ENCODE measurements at places on chromosomes 1 and 21.

DNA sequence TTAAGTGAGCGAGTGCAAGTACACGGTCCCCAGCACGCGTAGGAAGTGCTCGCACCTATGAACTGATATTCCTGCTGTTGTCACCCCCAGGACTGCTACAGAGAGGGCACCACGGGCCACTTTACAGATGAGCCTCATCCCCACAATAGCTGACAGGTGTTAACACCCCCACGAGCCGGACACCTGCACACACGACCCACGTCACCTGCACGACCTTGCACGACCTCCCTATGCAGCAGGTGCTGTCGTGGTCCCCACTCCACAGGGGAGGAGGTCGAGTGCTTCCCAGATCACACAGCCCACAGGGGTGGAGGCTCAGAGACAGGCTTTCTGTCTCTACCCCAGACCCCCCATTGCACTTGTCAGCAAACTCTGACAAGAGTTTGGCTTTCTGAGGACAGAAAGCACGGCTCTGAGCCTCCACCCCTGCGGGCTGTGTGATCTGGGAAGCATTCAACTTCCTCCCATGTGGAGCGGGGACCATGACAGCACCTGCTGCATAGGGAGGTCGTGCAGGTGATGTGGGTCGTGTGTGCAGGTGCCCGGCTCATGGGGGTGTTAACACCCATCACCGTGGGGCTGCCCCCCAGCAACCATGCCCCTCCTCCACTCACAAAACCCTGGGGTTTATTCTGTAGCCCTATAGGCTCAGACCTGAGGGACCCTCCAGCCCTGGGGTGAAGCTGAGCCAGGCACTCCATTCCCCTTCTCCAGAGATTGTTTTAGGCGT lies 80.8 kb downstream of the MATN1 start:
- no peak for DNase-seq

GRCh38 chr1:117092594-117092993 lies 29.0 kb downstream of the TRIM45 start:
- DNase-seq, result no peak

GRCh38 chr1:197622371-197622770 lies 152.9 kb downstream of the DENND1B start:
- no peak for DNase-seq

- DNase-seq, result no peak
These were observed 147.0 kb downstream of the PLPP3 start for GRCh38 chr1:56432166-56432971.

DNA sequence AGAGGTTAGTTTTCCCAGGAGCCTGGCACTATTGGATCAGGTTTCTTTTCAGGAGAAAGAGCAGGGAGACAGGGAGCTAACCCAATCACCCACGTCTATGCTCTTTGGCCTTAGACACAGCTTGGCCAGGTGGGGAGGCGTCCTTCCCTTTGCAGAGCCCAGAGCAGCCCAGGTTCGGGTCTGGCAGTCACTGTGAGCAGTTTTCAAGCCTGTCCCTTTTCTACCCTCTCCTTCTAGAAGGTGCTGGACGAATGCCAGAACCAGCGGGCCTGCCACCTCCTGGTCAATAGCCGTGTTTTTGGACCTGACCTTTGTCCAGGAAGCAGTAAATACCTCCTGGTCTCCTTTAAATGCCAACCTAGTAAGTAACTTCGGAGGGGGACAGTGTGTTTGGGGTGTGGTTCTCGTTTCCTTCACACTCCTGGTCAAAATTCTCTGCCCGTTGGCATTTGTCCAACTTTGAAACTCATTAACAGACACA lies 44.9 kb downstream of the EVA1C start:
- no peak for DNase-seq

GRCh38 chr1:172642970-172643369 lies 15.9 kb upstream of the FASLG start:
- no peak for DNase-seq

DNA sequence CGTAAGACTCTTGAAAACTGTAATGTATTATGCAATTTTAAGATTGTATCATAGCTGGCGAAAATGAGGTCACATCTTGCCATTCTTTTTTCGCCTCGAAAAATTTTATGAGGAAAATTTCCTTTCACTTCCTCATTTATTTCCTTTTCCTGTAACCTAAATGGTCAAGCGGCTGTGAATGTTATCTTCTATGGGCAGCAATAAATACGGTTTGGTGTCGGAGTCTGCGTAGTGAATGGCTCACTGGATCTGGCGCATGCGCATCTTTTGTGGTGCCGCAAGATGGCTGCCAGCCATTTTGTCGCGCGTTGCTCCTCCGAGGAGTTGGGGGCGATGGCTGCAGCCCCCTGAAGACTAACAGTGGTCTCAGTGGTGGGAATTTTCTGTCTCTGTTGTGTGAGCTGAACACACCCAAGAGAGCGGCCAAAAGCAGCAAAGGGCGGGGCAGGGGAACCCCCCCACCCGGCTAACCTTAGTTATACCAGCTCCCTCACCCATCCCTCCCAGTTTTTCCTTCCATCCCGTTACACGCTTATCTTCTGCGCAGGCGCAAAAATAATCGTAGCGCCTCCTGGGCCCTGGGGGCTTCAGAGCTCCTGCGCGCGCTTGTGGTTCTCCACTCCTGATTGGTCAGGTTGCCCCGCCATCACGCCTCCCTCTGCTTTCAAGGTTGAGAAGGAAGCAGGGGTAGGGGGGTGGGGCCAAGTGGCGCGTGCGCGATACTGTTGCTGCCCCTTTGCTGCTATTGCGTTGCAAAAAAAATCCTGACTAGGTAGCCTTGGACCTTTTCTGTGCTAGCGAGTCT lies at the start of gene RPRD2:
RPRD2 (plus strand) TSS at position 722 of the 805 bp plus-strand sequence. CDS start 568 bp downstream, outside the sequence.
- peak; percentile 98 for DNase-seq

DNA sequence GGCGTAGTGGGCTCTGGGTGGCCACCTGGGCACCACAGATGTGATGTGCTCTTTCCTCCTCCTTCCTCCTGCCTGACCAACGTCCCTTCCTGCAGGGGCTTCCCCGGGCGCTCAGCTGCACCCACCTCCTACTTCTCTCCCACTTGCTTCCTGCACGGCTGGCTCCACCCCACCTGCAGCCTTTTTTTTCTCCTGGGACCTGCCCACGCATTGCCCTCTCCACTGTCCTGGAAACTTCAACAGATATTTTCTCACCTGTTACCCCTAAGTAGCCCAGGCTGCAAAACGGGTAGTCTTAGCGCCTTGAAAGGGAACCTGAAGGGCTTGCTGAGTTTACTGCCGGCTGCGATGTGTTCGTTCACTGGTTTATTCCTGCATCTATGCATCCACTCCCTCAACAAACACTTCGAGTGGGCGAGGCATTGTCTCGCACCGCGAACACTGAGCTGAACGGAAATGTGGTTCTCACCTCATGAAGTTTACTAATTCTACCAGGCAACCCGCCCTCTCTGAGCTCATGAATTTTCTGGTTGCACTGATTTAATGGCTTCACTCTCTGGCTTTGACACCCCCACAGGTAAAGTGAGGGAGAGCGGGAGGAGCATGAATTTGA lies 23.6 kb downstream of the ZBTB18 start:
- peak; percentile 50 for DNase-seq

DNA sequence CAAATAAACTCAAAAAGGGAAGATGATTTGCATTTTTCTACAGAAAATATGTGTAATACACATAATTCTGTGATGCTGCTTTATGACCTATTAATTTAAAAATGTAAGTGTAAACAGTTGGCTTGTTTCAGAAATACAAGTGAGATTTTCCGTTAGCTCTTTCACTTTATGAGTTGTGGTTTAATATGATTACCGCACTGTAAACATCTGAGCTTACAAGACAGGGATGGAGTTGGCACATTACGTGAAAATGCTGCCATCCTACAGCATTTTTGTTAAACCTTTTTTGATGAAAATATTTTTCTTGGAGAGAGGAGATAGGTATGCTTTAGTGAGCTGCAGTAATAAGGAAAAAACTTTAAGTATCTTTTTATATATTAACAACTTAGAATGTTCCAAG lies 426.8 kb upstream of the ADAMTS5 start:
- DNase-seq, result no peak

DNA sequence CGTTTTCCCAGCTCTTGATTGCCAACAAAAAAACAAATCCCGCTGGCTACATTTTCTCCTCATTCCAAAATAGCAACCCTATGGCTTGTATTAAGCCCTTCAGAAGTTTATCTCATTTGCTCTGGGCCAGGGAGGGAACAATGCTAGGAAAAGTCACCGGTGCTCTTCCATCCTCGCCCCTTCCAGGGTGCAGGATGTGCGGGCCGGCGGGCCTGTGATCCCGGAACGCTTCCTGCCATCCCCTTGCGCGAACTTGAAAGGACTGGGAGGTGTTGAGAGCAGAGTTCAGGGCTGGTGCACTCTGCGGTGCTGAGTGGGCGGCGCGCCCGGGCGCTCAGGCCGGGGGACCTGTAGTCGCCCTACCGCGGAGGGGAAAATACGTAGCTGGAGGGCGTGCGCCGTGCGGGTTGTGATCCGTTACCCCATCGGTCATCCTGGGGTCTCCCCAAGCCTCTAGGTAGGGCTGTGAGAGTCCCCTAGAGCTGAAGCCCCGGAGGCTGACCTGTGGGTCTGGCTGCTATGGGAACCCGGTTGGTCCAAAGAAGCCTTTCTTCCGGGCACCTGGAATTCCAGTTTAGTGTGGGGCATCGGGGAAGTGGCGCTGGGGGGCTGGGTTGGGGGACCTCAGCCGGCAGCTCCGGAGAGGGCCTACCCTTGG lies 13.1 kb downstream of the NR5A2 start:
- DNase-seq, result peak; percentile 31

DNA sequence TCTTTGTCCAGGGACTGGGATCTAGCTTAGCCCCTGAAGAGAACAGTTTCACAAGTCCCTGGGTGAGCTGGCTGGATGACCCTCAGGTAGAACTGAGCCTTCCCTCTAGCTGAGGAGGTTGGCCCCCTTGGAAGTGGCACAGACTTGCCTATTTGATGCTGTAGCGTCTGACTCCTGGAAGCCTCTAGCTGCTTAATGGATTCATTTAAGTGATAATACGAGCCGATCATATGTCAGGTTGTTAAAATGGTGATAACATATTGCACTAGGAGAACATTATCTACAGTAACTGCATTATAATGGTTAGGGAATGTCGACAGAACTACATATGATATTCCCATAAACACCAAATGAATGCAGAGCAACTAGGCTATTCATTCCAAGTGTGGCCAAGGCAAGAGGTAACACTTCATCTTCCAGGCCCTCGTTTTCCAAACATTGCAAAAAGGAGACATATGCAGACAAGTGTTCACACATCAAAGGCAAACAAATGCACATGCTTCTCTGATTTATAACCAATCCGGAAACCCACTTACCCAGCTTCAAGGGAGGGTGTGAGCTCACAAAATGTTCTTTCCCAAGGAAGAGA lies 340.1 kb upstream of the PLXNA2 start:
- DNase-seq, result no peak

DNA sequence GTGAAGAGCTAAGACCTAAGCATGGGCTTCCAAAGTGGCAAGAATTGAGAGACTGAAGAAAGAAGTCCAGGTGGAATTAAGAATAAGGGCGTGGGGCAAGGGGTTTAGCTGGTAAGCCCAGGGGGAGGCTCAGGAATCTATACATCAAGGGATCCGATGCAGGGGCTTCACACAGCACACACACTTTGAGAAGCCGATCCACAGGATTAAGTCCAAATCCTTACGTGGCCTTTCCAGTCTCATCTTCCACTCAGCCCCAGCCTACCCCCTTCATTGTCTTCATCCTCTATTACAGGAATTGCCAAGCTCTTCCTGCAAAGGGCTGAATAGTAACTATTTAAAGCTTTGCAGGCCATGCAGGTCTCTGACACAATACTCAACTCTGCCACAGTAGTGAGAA lies 101.3 kb downstream of the TGFBR3 start:
- no peak for DNase-seq

GRCh38 chr1:3030663-3031381 lies 9.6 kb downstream of the ACTRT2 start:
- DNase-seq, result no peak

- DNase-seq, result no peak
These were observed 91.5 kb upstream of the LBR start for GRCh38 chr1:225519166-225519863.

GRCh38 chr1:201307231-201307630 lies 23.9 kb downstream of the PKP1 start:
- no peak for DNase-seq

DNA sequence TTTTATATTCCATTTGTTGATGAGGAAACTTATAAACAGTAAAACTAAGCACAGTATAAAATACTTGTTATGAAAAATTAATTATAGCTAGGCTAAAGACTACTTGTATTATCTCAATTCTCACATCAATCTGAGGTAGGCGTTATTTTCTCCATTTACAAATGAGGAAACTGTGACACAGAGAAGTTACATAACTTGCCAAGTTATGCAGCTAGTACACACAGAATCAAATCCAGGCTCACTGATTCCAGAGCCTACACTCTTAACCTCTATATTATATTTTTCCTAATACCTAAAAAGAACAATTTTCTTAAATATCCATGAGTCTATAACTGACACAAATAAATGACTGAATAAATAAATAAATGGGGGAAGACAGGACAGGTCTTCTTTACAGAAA lies 11.2 kb upstream of the VPS45 start:
- no peak for DNase-seq

GRCh38 chr1:211695135-211695816 lies 19.9 kb upstream of the NEK2 start:
- DNase-seq, result no peak

DNA sequence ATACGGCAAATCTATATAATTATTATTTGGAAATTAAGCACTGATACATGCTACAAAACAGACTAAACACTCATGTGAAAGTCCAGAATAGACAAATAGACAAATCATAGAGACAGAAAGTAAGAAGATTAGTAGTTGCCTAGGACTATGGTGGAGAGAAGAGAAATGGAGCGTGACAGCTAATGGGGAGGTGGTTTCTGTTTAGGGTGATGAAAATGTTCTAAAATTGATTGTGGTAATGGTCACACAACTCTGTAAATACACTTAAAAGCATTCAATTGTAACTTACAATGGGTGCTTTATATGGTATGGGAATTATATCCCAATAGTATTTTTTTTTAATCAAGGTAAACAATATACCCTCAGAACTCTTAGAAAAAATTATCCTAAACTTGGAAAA lies 20.4 kb upstream of the ITLN2 start:
- DNase-seq, result no peak

DNA sequence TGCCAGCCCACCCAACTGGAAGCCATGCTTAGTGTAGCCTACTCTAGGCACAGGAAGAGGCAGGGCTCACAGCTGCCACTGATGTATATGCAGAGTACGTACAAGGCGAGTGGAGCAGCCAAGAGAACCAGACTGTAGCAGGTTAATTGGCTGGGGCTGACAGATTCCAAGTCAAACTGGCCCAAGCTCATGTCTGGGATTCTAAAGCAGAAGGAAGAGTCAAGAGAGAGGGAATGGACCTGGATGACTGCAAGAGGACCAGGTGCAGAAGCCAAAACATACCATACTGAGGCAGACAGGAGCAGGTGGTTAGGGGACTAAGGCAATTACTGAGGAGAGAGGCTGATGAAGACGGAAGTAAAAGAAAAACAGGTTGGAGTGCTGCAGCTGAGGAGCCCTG lies 51.3 kb upstream of the LRRN2 start:
- DNase-seq, result peak; percentile 1

Data from activated T-cell treated with anti-CD3 and anti-CD28 coated beads, Interleukin-2, amount 50 U/mL, for 48 hours (primary cell).